ENCODE measurements at places on chromosomes 6 and 20.

GRCh38 chr6:135163440-135163738, 17.7 kb upstream of the MYB start:
- no peak for DNase-seq

DNA sequence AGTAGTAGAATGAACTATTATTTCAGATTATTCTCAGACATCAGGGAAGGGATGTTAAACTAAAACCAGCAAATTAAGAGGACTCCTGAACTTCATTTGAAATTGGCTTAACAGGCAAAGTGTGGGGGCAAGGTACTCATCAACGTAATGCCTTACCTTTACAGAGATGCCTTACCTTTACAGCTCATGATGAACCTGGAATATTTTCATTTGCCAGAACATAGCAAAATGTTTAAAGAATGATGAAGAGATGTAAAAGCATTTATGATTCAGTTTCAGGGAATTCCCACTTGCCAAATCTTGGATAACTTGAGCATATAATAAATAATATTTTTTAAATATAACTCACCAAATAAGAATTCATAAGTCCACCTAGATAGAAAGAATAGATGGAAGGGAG, 207.5 kb downstream of the TINAG start:
- no peak for DNase-seq

GRCh38 chr6:166989427-166990032, 9.7 kb upstream of the CEP43 start:
- DNase-seq, result no peak

DNA sequence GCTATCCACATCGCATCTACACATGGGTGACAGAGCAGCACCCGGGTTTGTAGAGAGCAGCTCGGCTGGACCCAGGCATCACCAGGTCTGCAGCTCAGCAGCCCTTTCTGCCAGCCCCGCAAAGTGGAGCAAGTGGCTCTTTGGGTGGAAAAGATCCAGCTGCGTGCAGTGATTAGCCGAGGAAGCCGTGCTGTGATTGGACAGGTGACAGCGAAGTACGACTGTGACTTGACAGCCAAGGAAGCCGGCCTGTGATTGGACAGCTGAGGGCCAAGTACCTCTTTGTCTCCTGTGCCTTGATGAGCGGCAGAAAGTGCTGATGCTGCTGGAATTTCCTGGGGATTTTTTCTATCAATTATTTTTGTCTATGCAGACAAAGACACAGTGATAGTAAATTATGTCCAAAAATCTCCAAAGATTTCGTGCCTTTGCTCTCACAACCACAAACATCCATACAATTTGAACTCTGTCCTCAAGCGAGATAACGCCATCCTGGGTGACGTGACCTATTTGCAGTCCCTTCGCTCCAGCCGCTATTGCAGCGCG, 62.3 kb upstream of the GPR31 start:
- DNase-seq, result no peak

DNA sequence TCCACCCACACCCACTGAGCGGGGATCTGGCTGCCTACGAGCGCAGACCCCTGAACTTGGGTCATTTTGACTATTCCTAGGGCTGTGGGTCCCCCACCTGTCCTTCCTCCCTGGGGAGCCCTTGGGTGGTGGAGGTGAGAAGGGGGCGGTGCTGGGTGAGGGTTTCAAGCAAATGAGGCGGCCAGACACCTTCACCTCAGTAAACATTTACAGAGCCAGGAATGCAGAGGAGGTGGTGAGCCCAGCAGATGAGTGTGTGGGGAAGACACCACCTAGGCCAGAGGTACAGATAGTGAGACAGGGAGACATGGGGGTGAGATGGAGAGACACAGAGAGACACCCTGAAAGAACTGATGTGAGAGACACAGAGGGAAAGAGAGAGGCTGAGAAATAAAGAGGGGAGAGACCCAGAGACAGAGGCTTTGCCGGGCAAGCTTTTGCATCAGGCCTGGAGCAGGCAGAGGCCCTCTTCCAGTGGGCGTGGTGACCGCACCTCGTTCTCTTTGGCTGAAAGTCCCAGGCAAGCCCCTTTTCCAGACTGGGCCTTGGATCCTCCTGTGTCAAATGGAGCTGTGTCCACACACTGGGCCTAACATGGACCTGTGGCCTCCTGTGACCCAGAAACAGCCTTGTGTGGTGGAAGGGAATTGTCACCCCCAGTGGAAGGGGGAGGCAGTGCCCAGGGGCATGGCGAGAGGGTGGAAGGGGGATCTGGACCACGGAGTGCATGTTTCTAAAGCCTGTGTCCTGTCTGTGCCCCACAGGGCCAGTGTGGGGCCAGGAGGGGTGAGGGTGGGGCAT, 29.7 kb downstream of the CEBPB start:
- DNase-seq, result no peak

DNA sequence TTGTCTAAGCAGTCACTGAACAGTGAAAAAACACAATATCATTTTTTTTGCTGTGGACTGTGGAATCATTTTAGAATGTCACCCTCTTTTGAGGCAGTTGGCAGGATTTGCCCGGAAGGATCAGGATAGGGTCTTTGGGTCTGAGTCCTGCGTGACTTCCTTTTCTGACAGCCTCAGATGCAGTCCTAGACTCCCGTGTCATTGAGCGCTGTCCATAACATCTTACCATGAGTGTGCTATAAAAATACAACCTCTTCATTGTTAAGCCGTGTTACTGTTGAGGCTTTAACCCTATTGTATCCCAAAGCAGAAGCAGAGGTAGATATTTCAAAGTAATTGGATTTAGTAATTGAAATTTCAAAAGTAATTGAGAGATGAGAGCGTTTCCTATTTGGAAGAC, 30.6 kb downstream of the ARID1B start:
- DNase-seq, result no peak

DNA sequence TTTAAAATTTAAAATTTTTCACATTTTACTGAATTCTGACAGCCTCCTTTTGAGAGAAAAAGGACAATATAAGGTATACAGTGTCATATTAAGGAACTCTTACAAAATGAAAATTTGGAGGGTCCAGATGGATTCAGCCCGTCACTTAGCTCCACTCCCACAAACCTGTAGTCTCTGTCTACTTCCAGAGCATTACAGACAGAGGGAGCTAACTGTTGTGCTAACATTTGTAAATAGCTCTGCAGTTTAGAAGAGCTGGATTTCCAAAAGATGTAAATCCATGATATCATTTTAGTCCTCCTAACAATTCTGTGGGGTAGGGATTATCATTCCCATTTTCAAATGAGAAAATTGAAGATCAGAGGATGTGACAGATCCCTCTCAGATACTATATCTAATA, 16.1 kb upstream of the SERINC3 start:
- DNase-seq, result no peak

GRCh38 chr20:57570920-57571319, 10.0 kb downstream of the PCK1 start:
- no peak for DNase-seq

DNA sequence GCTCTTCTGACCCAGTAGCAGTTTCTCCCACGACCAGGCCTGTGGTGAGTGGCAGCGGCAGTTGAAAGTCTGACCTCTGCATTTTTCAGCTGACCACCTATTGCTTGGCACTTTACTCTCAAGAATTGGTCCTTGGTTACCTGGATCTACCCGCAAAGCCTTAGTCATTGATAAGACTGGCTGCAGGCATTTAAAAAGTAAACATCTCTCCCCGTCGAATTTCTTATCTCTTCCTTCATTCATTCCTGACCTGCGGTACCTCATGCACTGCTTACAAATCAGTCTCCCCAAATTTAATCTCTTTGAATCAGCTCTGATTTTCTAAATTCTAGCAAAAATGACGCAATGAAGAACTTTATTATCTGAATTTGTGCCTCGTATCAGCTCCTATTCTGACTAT, 26.1 kb upstream of the IPCEF1 start:
- DNase-seq, result no peak

DNA sequence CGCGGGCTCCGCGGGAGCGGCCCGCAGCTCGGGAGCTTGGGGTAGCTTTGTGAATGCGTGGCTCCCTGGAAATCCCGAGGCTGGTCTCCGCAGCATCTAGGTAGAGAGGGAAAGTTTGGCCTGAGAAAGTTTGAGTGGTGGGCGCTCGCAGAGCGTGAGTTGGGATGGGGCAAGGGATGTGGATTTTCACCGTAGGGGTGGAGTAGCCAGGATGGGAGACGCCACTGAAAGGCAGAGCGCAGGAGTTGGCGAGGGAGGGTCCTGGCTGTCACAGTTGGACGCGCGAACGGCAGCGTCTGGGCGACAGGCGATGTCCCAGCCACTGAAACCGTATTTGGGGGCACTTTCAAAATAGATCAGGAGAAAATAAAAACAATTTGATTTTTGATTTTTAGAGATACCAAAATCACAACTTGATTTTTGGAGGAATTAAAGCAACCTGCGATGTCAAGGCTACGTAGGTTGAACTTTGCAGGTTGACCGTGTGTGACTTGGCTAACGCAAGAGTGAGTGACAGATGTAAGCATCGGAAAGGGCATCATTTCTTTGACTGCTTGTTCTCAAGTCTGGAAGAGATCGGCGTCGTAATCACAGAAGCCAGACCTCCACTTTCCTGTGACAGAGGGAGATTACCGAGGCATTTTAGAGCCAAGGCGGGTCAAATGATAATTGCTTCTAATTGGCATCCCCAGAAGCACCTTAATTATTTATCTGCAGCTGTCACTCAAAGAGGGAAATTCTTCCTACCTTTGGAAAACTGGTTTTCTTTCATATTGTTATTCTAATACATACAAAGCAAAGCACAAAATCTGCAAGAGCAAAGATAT, 646 bp downstream of the HEY2 start:
- no peak for DNase-seq

DNA sequence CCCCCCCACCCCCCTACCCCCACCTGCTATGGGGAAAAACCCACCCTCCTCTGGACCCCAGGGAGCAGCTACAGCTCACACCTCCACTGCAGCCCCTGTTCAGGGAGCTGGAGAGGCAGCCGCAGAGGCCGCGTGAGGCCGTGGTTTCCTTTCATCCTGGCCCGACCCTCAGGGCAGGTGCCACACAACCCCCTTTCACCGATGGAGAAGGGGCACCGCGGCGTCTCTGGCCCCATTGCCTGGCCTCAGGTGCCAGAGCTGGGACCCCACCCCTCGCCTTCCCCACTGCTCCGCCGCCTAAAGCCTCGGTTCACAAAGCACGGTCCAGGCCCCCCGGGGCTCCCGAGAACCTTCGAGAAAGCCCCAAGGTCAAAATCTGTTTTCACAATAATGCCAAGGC, 11.8 kb upstream of the KCNQ2 start:
- no peak for DNase-seq

DNA sequence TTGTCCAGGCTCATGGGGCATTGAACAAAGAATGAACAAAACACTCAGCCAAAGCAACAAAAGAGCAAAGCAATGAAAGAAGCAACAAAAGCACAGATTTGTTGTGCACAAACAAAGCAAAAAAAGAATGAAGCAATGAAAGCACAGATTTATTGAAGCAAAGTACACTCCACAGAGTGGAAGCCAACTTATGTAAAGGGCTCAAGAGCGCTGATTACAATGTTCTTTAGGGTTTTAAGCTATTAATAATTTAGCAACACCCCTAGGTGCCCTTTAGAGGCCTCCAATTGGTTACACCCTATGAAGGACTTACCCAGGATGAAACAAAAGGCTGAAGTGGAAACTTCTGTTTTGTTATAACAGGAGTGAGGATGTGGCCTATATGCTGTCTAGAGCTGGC, 179.2 kb upstream of the PROKR2 start:
- DNase-seq, result no peak

DNA sequence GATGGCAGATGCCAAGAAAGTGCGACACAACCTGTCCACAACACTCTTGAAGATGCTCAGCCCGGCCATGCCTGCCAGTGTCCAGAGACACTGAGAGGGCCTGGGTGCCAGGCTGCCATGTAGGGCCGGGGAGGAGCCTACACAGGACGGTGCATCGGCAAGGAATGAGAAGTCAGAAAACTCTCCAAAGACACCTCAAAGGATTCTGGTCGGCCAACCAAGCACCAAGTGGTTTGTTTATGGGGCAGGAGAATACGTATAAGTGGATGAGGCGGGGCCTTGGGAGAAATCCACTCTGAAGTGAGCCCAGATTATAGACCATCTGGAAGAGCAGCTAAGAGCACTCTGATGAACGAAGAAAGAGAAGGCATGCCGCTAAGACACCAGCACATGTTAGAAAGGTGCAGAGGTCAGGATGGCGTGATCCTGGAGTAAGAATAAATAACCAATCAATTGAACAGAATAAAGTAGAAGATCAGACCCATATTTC, 120.7 kb upstream of the FOXQ1 start:
- DNase-seq, result no peak

DNA sequence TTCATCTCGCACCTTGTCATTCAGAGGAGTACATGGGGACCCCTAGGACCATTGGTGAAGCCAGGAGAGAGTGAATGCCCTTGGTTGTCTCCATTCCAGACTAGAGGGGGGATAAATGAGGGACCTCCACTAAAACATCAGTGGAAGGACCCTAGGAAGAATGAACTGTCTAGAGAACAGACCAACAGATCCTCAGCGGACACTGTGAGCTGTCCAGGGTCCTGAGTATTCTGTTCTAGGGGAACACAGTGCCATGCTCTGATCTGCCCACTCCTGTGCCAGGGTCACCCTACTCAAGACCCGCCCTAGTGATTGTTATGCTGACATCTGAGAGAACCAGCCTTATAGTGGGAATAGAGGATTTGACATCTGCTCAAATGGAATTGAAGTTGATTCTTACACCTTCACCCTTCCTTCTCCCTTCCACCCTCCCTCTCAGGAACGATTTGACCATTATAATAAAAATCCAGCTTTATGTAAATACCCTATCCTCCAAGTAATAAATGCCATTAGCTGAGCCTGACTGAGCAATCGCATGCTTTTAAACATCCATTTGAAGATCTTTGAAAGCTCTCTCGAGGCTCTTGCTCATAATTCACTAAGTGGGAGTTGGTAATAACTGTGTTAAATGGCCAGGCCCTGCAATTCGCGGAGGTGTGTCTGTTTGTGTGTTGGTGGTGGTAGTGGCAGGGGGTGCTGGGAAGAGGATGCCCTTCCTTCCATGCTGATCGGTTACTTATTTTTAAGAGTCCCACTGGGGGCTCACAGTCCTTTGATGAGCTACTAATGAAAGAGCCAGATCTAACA, 43.6 kb upstream of the SLC32A1 start:
- DNase-seq, result no peak

DNA sequence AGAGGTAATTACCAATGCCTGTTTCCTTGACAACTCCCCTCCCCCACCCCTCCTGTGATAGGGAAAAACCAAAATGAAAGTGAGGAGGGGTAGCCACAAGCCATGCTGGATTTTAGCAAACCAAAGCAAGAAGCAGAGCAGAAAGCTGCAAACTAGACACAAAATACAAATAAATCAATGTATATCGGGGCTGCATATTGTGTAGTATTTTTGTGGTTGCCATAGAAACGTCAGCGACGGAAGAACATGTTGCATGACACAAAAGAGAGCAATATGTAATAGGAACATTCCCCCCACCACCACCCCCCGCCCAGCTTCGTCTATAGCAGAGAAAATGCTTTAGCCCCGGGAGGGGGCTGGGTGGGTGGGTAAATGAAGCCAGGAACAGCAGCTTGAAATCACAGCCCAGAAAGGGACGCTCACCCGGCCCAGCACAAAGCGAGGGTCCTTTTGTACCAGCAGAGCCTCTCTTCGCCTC, 548 bp downstream of the AGPAT4 start:
- DNase-seq, result no peak
